ENCODE measurements at places on chromosomes 7 and 10.

DNA sequence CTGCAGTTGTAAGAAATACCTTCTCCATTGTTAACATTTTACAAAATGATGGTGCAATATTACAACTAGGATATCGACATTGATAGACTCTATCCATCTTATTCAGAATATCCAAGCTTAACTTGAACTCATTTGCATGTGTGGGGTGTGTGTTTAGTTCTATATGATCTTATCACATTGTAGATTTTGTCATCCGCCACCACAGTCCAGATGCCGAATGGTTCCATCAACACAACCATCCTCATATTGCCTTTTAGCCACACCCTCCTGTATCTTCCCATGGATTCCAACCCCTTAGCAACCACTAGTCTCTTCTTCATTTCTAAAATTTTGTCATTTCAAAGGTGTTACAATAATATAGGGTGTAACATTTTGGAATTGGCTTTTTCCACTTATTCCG, 452.9 kb upstream of the AKR1E2 start:
- DNase-seq, result no peak

DNA sequence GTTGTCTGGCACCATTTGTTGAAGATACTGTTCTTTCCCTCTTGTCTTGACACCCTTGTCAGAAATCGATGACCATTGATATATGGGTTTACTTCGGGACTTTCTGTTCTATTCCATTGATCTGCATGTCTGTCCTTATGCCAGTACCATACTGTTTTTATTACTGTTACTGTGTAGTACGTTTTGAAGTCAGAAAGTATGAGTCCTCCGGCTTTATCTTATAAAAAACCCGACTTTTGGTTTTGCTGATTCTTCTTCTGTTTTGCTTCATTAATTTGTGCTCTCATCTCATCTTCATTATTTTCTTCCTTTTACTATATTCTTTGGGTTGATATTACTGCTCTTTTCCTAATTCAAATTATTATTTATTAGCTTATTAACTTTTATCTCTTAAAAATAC, 52.4 kb downstream of the MAPK8 start:
- no peak for DNase-seq

GRCh38 chr7:81956520-81956919, 186.7 kb upstream of the HGF start:
- no peak for DNase-seq

- DNase-seq, result no peak
Measured at GRCh38 chr10:68516766-68517165, 10.6 kb downstream of the SLC25A16 start.

DNA sequence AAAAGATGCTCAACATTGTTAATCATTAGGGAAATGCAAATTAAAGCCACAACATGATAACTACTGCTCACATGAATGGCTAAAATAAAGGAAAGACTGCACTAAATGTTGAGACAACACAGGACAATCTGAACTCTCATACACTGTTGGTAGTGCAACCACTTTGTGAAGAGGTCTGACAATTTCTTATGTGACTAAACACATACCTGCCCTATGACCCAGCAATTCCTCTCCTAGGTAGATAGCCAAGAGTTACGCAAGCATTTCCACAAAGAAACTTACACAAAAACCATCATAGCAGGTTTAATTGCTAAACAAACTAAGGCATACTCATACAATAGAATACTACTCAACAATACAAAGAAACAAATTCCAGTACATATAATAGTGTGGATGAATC, 41.8 kb upstream of the HERPUD2 start:
- no peak for DNase-seq

DNA sequence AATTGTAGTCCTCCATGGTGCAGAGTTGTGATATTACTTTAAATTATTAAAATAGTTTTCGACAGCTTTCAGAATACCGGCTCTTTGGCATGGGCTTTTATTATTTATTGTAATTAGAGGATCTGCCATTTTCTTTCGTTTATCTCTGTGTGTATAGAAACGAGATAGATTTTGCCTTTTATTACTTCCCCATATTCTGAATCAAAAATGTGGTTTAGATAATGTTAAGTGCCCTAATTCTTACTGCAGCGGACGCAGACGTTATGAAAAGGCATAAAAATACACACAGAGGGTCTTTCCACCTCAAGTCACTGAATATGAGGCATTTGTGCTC, 1.9 kb upstream of the ARID5B start:
- no peak for DNase-seq

- DNase-seq, result no peak
Measured at GRCh38 chr7:35584990-35585389, 109.9 kb downstream of the HERPUD2 start.

- DNase-seq, result no peak
Measured at GRCh38 chr7:12761111-12761510, 73.7 kb downstream of the ARL4A start.

DNA sequence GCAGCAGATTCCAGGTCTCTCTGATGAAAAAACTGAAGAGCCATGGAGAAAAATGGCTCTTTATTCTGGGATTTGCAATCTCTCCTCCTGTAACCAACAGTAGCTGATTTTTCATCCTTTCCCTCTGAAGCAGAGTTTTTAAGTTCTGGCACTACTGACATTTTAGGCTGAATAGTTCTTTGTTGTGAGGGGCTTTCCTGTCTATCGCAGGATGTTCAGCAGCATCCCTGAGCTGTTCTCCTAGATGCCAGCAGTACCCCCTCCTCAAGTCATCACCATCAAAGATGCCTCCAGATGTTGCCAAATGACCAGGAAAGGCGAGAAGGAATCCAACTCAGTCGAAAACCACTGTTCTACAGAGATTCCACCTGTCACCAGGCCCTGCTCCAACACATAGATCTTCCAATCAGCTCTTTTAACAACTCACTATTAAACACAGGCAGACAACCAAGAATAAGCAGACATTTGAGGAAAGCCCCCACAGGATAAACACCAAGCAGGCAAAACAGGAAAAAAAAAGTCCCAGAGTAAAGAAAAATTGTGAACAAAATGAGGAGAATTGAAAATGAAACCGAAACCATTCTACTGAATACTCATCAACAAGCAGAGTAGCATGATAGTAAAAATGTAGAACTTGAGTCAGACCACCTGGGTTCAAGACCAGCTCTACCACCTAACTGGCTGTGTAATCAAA, 124.8 kb downstream of the MPP7 start:
- no peak for DNase-seq

- no peak for DNase-seq
Measured at GRCh38 chr7:784971-785370, 47.3 kb upstream of the SUN1 start.

GRCh38 chr10:94370501-94370900, 7.8 kb upstream of the NOC3L start:
- DNase-seq, result no peak

DNA sequence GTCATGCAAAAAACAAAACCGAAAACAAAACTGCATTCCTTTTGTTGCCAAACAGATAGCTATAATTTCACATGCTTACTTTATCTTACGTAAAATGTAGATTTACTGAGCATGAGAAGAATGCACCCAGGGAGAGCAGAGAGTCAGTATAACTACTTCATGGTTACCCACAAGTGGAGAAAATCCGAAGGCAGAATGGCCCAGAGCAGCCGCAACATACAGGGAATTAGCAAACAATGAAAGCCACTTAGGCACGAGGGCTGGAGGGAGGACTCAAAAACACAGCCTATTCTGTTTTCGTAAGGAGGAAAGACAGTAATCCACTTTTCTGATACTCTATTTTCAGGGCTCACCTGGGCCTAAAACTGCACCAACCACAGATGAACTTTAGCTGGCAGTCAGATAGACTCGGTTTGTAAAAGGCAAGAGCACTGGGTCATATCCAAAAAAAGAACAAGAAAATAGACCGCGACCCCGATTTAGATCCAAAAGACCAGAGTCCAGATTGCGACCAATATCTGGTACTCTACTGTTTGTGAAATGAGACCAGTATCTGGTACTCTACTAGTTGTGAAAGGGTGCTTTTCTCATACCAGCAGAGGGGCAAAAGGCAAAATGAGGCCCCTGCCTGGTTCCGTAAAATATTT, 1.3 kb downstream of the ITPRIP start:
- DNase-seq, result no peak

DNA sequence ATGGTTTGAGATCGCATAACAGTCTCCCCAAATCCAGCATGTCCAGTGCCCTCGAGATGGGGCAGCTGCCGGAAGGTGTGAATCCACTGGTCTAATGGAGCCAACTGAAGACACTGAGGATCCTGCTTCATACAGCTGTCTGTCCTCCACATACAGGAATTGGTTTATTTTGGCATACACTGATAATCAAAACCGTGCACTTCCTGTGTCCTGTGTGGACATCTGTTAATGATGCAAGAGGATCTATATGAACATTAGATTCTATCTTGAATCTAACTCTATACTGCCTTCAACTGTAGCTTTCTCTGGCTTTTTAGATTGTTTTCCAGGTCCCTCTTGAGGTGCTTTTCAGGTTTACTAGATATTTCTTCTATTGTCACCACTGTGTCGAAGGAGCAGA, 3.0 kb upstream of the JAZF1 start:
- DNase-seq, result no peak

- no peak for DNase-seq
Measured at GRCh38 chr10:7320072-7320471, 90.8 kb downstream of the SFMBT2 start.

DNA sequence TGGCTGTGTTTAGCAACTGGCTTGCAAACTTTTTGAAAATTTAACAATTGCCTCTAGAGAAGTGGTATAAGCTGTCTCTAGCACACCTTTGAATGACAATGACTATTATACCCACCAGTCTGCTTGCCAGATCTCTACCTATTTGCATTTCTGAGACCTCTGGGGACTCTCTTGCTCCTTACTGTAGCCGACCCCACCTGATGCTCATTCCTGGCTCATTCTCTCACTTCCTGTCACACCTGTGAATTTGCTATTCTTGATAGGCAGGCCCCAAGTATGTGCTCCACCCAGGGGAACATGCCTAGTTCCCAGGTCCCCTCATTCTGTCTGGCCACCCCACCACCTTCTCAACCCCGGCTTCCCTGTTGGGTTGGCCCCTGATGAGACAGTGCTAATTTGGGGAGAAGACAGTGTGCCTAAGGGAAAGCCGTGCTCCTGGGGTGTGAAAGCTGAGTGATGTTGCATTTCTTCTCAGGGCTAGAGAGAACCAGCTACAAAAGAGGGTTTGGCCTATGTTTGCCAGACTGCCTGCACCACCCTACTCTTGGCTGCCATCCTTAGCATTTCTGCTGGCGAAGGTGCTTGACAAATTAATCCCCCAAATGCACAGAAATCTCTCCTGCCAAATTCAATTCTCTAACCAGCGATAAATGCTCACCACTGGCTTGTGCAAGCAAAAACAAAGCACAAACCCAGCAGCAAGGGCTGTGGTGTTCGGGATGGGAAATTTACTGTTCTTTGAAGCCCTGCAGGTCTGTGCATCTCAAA, 138.2 kb downstream of the RPS24 start:
- DNase-seq, result no peak

DNA sequence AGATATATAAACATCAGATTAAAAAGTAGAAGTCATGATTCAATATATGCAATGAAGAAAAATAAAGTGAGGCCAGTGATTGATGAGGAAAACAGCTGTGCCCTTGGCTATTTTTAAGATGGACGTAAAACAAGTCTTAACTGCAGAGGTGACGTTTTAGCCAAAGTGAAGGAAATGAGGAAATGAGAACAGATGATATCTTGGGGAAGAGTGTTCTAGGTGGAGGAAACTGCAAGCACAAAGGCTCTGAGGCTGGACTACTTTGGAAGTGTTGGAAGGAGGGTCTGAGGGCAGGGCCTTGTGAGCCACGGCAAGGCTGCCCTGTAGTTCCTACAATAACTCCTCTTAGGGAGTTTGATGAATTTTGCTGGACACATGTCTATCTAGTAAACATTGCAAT, 140.5 kb upstream of the AKR1E2 start:
- DNase-seq, result no peak

DNA sequence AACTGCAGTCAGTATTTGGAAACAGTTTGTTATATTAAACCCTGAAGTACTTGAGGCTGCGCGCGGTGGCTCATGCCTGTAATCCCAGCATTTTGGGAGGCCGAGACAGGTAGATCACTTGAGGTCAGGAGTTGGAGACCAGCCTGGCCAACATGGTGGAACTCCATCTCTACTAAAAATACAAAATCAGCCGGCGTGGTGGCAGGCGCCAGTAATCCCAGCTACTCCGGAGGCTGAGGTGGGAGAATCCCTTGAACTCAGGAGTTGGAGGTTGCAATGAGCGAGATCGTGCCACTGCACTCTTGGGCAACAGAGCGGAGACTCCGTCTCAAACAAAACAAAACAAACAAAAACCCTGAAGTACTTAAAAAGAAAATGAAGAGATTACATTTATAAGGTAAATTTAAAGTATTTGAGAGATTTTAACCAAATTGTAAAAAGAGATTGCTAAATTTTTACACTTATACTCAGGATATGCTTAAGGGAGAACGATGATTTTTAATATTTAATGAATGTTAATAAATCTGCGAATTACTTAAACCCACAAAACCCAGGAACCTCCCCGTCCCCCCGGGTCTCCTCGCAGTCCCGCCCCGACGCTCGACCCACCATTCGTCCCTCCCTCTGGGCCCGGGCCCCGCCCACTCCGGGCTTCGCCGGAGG, 425 bp upstream of the MTG1 start:
- DNase-seq, result no peak

DNA sequence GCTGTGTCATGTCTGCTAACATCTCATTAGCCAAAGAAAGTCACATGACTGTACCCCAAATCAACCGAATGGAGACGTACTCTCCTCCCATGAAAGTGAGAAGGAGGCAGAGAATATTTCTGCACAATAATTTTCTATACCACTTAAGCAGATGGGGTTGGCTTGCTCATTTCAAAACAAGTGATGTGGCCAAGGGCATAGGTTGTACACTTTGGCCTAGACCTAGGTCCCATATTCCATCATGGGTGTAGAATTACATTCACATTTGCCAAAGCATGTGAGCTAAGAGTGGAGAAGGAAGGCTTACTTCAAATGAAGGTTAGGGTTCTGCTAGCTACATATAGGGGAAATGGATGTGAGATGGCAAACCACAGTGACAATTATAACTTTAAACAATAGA, 83.0 kb downstream of the ZNF365 start:
- no peak for DNase-seq

- DNase-seq, result no peak
Measured at GRCh38 chr10:89118091-89118490, 89.0 kb downstream of the CH25H start.

DNA sequence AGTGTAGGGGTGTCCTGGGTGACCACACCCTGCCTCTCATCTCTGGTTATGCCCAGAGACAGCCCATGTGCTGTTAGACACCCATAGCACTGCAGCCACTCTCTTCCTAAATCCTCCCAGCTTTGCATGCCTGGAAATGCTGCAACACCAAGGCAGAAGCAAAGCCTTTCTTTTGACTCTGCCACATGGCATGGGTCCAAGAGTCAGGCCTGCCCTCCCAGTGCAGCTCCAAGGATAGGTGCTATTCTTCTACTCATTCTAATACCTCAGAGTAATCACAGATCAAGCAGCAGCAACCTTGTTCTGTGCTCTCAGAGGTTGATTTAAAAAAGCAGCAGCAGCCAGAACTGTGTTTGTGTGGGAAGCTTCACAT, 23.4 kb downstream of the FRMPD2 start:
- DNase-seq, result no peak

Data from stimulated activated CD8-positive, alpha-beta memory T cell treated with anti-CD3 and anti-CD28 coated beads, Interleukin-4, amount 100 ng/mL, for 1 hour (primary cell).